IMR-90 (cell line): ENCODE measurements at places on chromosomes 1 and 21. TPM values are rescaled to one million over a fixed set of nuclear protein-coding genes. Genes with fewer than 3 reads are reported as not detected.
A peak's percentile ranks its signal among the peaks of the same experiment; 100 is the strongest.

DNA sequence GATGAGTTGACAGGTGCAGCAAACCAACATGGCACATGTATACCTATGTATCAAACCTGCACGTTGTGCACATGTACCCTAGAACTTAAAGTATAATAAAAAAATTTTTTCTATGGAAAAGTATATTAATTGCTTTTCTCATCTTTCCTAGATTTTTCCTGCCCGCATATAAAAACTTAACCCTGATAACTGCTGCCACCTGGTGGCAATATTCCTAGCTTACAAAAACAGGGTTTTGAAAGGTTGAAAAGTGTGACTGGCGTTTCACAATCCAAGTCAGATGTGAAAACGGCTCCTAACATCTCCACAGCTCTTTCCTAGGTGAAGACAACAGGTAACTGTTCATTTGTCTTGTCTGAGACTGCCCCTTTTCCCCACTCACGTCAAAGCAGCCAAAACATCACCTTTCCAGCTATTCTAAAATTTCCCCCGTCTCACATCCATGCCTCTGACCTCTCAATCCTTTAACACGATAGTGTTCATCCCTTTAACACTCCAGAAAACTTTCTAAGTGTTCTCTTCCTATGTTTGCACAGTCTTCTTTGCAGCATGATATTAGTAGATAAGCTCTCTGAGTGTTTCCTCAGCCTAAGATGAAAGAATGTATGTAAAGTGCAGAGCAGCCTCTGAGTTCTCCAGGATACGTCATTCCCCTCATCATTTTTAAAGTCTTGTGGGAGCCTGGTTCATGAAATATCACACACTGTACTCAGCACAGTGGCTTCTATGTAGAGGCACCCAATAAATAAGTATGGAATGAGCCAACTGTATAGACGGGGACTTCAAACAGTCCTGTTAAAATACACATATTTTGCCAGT lies 27.5 kb downstream of the OVGP1 start:
- H3K27ac ChIP-seq = no peak overlapping the region
- H3K36me3 ChIP-seq = no peaks in the 10 kb centered on the region
- peaks cover 24% of the 10 kb centered on the region for H3K27me3 ChIP-seq
- peak; percentile 55 for DNase-seq

DNA sequence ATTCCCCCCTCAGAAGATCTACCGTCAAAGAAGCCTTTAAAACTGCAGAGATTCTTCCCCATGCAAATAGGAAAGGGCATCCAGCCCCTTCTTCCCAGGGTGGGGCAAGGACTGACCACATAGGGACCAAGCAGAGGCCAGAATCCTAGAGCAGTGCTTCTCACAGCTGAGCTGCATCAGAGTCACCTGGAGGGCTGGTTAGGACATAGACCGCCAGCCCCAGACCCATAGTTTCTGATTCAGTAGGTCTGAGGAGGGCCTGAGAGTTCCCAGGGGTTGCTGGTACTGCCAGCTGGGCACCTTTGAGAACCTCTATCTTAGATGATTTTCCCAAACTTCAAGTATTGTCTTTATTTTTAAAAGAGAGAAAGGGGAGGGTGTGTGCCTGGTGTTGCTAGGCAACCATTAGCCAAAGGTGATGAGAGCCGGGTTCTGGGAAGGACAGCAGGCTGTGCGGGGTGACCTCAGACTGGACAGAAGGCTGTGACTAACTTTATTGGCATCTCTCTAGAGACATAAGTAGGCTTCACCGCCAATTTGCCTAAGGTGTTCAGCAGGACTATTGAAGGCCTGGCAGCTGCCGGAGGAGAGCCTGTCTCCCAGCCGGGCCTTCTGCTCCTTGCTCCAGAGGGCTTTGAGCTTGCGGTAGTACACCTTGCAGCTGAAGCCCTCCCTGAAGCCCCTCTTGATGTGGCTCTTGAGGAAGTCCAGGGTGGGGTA lies 3.0 kb downstream of the SPATA46 start:
- H3K4me1 ChIP-seq = no peaks in the 10 kb centered on the region
- peaks cover 22% of the 10 kb centered on the region for H3K27me3 ChIP-seq
- no peak overlapping the region for H3K4me3 ChIP-seq

DNA sequence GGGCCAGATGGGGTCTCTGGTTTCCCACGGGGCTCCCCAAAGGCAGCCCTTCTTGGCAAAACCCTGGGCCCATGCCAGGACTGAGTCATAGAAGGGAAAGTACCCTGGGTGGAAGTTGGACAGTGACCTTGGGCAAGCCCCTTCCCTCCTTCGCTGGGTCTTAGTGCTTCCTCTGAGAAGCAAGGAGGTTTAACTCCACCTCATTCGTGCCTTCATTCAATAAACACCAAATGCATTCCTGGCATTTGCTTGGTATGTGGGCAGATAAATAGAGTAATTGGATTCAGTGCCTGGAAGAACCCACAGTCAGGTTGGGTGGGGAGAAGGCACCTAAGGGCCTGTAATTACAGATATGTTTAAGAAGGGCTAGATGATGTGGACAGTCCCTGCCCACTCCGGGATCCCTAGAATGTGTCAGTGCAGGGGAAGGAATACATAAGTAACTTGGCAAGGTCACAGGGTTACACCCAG lies 36.3 kb upstream of the CITED4 start:
- H3K4me1 ChIP-seq = peaks cover 14% of the 10 kb centered on the region
- peak; percentile 49 for DNase-seq

GRCh38 chr1:39438042-39438441 lies 53.4 kb upstream of the BMP8A start:
- H3K4me1 ChIP-seq = no peaks in the 10 kb centered on the region; the same call in 1 of the 2 replicates
- no peak overlapping the region for H3K27ac ChIP-seq
- H3K4me3 ChIP-seq = no peak overlapping the region
- peaks cover 67% of the 10 kb centered on the region for H3K36me3 ChIP-seq
- no peak for DNase-seq

DNA sequence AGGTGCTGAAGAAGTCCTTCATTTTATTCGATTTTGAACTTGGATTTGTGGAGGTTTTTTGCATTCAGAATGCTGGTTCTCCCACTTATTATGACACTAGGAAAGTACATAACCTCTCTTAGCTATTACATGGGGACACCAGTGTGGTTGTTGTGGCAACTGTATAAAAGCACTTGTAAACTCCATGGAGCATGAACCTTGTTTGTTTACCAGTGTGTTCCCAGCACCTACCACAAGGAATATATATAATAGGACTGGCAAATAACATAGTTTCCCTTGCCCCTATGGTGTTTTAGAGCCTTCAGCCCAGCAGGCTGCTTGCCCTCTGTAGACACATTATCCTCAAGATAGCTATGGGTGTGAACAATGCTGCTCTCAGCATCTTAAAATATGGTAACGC lies 43.1 kb downstream of the RASSF5 start:
- no peak overlapping the region for H3K4me3 ChIP-seq
- no peaks in the 10 kb centered on the region for H3K4me1 ChIP-seq
- no peaks in the 10 kb centered on the region for H3K36me3 ChIP-seq
- DNase-seq = no peak

GRCh38 chr1:83086346-83086745 lies 912.6 kb downstream of the TTLL7 start:
- no peaks in the 10 kb centered on the region for H3K4me1 ChIP-seq
- no peak overlapping the region for H3K4me3 ChIP-seq
- DNase-seq = no peak
- H3K36me3 ChIP-seq = no peaks in the 10 kb centered on the region

The C4BPA gene
- not detected in 2 replicates for total RNA-seq

The EDN2 gene
- total RNA-seq = not detected in 2 replicates

The CLDN17 gene
- not detected in 2 replicates for total RNA-seq

The MSH4 gene
- total RNA-seq = under 0.01 TPM in 2 replicates

The HES2 gene
- total RNA-seq = not detected in 2 replicates
